Metanephros (tissue), 2 donors: ENCODE measurements at places on chromosomes 11 and 22. TPM values are rescaled to one million over a fixed set of nuclear protein-coding genes. Genes with fewer than 3 reads are reported as not detected.

The VPREB1 gene
- 1.2 TPM for total RNA-seq

The TCIRG1 gene
- 63.7 TPM for total RNA-seq

The B3GAT1 gene
- total RNA-seq, result 1.6 TPM

The TRPM5 gene
- total RNA-seq, result 1.1 TPM

The TBRG1 gene
- total RNA-seq, result 34.8 TPM

The KIAA1671 gene
- 27.3 TPM for total RNA-seq

The TMPRSS6 gene
- 0.18 TPM for total RNA-seq

The SHANK2 gene
- 72.7 TPM for total RNA-seq

The TH gene
- total RNA-seq, result 1.3 TPM

The PRR33 gene
- total RNA-seq, result 1.3 TPM

The VSIG10L2 gene
- 0.23 TPM for total RNA-seq

The PRG2 gene
- total RNA-seq, result 2.0 TPM

The RASSF10 gene
- 32.9 TPM for total RNA-seq

The BLID gene
- total RNA-seq, result 2.0 TPM

The OR5B21 gene
- 0.23 TPM for total RNA-seq

The GAB4 gene
- not detected for total RNA-seq

The CSF2RB gene
- total RNA-seq, result 7.9 TPM

The ATP5MG gene
- 85.7 TPM for total RNA-seq

The TIMP3 gene
- 122 TPM for total RNA-seq

The KRTAP5-11 gene
- not detected for total RNA-seq

The MS4A8 gene
- total RNA-seq, result 0.29 TPM

The MUC5AC gene
- 0.18 TPM for total RNA-seq

The USH1C gene
- total RNA-seq, result 28.3 TPM

The OR5D16 gene
- total RNA-seq, result not detected

The GP1BB gene
- 16.9 TPM for total RNA-seq

The PES1 gene
- total RNA-seq, result 51.5 TPM

The CASP1 gene
- 6.2 TPM for total RNA-seq

The PHLDA2 gene
- total RNA-seq, result 6.2 TPM

The UBASH3B gene
- total RNA-seq, result 9.5 TPM

The KDM4E gene
- not detected for total RNA-seq

The PCNX3 gene
- 25.6 TPM for total RNA-seq

The POU2AF3 gene
- 4.0 TPM for total RNA-seq

The QSER1 gene
- 38.5 TPM for total RNA-seq

The DAGLA gene
- 3.6 TPM for total RNA-seq
